Mesothelial cell of epicardium (in vitro differentiated cells): ENCODE measurements at places on chromosomes 7 and 10. TPM values are rescaled to one million over a fixed set of nuclear protein-coding genes. Genes with fewer than 3 reads are reported as not detected.

The NPFFR1 gene
- 0.11 to 0.14 TPM (median 0.13 TPM) in 3 replicates for total RNA-seq

The PON1 gene
- not detected in 3 replicates for total RNA-seq

The STAMBPL1 gene
- total RNA-seq: 2.8 to 3.8 TPM (median 3.6 TPM) in 3 replicates

The HGF gene
- total RNA-seq: 14.1 to 18.8 TPM (median 15.1 TPM) in 3 replicates

The MSS51 gene
- total RNA-seq: 4.9 to 5.6 TPM (median 5.0 TPM) in 3 replicates

The LRRC17 gene
- 42.0 to 45.5 TPM (median 43.1 TPM) in 3 replicates for total RNA-seq

The PIP gene
- not detected in 3 replicates for total RNA-seq

The ADD3 gene
- 98.7 to 104 TPM (median 101 TPM) in 3 replicates for total RNA-seq

The FEZF1 gene
- total RNA-seq: not detected in 3 replicates

The FFAR4 gene
- not detected in 3 replicates for total RNA-seq

The C10orf90 gene
- not detected in 3 replicates for total RNA-seq

The SUGCT gene
- 8.4 to 9.8 TPM (median 8.9 TPM) in 3 replicates for total RNA-seq

The ZNF853 gene
- total RNA-seq: 22.7 to 23.5 TPM (median 22.9 TPM) in 3 replicates

The LIPM gene
- total RNA-seq: not detected in 3 replicates

The ACTR3C gene
- 0.40 to 0.84 TPM (median 0.47 TPM) in 3 replicates for total RNA-seq
